Liver (tissue), 10 donors: ENCODE measurements at places on chromosomes 2 and 18.

DNA sequence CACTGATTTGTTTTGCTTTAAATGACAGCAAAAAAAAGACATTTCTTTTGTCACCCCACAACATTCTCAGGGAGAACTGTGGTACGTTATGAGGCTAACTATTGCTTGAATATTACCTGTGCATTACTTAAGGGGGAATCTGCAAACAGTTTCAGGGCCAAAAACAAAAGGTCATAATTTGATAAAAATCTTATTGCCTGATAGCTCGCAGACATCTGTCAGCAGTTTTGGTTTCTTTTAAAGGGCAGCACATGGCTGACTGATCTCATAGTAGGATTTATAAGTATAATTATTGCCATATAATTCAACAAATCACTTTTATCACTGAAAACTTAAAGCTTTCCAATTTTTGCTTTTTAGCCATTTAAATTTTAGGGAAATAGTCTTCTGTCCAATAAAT, 226.4 kb upstream of the VWC2L start:
- DNase-seq = no peak

GRCh38 chr2:54402350-54402749, 53.8 kb upstream of the SPTBN1 start:
- no peak for DNase-seq

GRCh38 chr2:222479859-222480258, 55.5 kb downstream of the SGPP2 start:
- DNase-seq = no peak

GRCh38 chr18:71878226-71878625, 665.9 kb downstream of the CBLN2 start:
- no peak for DNase-seq

DNA sequence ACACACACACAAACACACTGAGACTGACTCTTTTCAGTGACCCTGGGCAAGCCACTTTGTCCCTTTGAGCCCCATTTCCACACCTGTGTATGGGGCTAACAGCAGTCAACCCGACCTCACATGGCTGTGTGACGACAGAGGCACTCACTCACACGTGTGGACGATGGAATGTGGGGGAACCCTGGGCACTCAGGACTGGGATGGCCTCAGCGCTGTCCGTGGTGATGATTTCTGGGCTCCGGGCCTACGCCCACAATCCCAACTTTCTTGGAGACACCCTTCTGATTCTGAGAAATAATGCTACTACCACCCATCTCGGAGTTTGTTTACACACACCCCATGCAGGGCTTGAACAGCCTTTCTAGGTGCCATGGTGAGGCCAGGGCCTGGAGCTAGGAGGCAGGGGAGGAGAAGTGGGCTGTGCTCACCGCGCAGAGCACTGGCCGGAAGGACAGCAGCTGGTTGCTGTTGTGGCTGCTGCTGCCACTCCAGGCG, 1.5 kb downstream of the CRYBA2 start:
- no peak for DNase-seq

DNA sequence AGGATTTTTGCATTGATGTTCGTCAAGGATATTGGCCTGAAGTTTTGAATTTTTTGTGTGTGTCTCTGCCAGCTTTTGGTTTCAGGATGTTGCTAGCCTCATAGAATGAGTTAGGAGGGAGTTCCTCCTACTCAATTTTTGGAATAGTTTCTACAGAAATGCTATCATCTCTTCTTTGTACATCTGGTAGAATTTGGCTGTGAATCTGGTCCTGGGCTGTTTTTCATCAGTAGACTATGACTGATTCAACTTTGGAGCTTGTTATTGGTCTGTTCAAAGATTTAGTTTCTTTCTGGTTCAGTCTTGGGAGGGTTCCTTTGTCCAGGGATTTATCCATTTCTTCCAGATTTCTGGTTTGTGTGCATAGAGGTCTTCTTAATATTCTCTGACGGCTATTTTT, 166.7 kb downstream of the ST6GAL2 start:
- no peak for DNase-seq

GRCh38 chr2:24906466-24906865, 13.6 kb downstream of the ADCY3 start:
- DNase-seq = no peak

DNA sequence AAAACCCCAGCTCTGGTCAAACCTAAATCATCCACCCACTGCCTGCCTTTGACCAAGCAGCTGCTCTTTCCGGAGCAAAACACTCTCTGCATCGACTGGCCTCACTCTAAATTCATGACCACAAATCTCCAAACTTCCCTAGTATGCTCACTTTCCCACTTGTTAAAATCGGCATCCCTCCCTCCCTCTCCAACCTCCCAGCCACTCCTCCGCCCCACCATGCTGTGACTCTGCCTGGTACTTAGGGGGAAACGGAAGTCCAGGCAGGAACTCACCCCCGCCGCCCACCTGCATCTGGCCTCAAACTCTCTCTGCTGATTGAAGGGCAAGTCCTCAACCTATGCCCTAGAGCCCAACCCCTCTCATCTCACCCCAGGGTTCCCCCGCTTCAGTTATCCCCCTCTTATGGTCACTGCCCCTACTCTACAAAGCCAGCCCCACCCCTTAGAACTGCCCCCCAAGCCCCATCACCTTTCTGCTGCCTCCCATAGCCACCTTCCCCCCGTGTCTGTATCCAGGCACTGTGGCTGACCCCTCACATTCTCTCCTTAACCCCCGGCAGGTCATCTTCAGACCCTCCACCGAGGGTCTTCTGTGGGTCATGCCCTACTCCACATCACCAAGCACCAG, 3.8 kb upstream of the ADRA2B start:
- no peak for DNase-seq

DNA sequence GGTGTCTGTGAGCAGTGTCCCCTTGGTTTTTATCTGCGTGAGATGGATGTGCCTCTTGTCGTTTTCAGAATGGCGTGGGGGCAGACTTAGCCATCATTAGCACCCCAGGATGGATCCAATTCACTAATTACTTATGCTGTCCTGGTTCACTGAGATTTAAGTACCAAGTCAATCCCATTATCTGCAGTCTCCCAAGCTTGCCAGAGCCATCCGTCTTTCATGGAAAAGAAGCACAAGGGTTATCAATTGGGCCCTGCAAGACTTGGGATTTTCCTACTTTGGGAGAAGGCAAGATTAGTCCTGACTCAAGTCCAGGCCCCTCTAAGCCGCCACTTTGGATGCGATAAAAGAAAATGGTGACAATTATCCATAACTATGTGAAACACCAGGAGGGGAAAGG, 404.0 kb downstream of the TMEM182 start:
- DNase-seq = no peak

DNA sequence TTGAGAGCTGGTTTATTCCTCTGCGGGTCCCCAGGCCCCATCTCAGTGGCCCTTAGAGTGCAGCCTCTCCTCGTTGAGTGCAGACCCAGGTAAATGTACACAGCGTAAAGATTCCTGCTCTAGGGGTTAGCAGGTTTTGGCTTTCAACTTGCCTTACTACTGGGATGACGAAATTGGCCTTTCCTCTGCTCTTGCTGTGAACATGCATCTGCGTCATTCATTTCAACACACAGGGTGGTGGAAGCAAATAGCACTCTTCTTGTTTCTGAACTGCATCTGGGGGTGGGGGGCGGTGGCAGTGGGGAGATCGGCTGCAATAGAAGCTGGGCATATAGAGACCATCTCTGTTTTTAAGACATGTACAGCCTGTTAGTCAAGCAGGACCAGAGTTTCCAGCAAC, 16.5 kb upstream of the SLC16A14 start:
- no peak for DNase-seq

DNA sequence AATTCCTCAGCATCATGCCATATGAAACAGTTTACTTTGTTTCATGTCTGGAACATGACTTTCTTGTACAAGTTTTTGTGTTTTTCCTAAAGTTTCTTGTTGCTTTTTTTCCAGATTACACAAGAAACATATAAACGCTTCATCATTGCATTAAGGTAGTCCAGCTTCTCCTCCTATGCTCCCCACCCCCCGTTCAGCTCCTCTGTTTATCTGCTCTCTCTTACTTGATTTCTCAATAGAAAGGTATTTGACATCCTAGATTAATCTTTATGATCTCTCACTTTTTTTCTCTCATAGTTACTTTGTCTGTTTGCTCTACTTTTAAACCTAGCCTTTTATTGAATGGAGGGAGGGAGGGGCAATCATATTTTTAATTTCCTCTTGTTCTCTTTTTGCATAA, 25.4 kb downstream of the SLC40A1 start:
- DNase-seq = no peak

- DNase-seq = no peak
Measured at GRCh38 chr2:120853306-120854013, 117.8 kb downstream of the GLI2 start.

DNA sequence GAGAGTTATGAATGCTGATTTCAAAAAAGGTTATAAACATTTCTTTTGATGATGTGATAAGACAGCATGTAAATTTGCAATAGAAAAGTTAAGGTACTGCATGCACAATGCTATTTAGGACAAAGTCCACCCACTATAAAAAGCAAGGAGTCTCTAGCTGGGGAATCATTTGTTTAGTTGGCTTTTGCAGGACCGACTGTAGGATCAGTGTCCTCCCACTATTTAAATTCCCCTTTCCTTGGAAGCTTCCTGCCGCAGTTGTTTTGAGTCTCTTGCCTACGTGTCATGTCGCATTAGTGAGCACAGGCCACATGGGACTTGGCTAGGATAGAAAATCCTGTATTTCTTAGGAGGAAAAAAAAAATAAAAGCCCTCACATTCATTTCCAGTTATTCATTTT, 13.1 kb downstream of the QPCT start:
- no peak for DNase-seq

- no peak for DNase-seq
Measured at GRCh38 chr2:109419960-109420370, 193.8 kb downstream of the SEPTIN10 start.

- no peak for DNase-seq
Measured at GRCh38 chr2:182763311-182763912, 47.4 kb downstream of the DNAJC10 start.

GRCh38 chr2:84636080-84636971, 120.0 kb downstream of the DNAH6 start:
- no peak for DNase-seq

GRCh38 chr2:219887870-219888269, 260.4 kb downstream of the SLC4A3 start:
- DNase-seq = no peak

DNA sequence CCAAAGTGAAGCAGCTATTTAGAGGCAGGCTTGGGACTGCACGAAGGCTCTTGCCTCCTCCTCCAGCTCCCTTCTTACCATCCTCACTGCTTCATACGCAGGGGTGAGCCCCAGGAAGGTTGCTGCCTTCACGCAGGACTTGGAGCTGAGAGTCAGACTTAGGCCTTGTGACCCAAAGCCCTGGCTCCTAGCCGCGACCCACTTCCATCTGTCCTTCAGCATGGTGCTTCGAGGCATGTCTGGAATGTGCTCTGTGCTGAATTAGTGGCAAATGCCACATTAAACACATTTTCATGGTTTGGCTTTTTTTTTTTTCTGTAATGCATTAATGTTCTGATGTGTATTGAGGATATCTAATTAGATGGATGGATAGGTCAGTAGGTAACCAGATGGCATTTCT, 37.5 kb downstream of the ITGB1BP1 start:
- DNase-seq = no peak

DNA sequence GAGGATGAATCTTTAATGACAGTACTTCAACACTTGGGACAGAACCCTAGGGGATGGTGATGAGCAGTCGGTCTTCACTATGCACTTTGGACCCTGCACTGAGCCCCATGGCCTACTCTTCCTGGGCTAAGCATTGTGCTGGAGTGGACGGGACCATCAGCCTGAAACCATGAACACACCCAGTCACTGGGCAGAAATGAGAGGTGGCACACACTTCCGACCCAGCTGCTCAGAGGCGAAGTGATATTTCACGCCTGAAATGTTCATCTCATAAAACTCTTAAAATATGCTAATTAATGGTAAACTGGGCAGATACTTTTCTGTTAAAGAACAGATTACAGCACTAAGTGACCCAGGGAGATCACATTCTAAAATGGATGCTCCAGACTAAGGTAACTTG, 150.3 kb upstream of the NDUFV2 start:
- DNase-seq = no peak

GRCh38 chr18:75280427-75281280, 70.1 kb downstream of the TSHZ1 start:
- no peak for DNase-seq

GRCh38 chr2:229195346-229195947, 75.6 kb downstream of the PID1 start:
- DNase-seq = no peak

- no peak for DNase-seq
Measured at GRCh38 chr2:228433721-228434120, 252.2 kb upstream of the SPHKAP start.

DNA sequence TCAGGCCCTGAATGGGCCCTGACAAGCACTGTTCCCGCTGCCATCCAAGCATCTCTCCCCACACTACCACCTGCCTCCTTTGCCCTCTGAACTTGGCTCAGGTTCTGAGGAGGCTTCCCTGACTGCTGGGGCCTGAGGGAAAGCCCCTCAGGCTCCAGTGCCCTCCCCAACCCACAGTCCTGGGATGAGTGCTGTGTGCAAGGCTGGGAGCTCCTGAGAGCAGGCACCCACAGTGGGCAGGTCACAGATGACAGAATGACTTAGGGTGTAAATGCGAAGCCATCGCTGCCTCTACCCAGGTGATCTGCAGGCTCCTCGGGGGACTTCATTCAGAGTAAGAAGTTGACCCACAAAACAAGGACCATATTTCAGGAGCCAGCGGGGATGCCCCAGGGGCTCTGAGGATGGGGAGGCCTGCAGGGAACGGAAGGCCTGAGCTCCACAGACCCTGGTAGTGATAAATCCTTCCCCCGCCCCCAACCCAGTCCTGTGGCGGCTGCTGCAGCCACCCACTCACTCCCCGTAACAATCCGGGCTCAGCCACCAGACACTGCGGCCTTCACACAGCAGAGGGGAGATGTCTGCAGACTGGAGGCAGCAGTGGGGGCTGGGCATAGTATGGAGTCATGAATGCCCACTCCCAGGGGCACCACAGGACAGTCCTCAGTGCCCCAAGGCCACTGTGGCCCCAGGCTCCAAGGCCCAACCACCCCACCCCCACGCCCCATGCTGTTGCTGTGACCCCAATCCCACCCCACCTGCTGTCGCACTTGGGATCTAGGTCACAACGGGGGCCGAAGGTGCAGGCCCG, 8.9 kb downstream of the BIN1 start:
- no peak for DNase-seq

GRCh38 chr2:138779406-138779780, 797 bp downstream of the NXPH2 start:
- DNase-seq = no peak

DNA sequence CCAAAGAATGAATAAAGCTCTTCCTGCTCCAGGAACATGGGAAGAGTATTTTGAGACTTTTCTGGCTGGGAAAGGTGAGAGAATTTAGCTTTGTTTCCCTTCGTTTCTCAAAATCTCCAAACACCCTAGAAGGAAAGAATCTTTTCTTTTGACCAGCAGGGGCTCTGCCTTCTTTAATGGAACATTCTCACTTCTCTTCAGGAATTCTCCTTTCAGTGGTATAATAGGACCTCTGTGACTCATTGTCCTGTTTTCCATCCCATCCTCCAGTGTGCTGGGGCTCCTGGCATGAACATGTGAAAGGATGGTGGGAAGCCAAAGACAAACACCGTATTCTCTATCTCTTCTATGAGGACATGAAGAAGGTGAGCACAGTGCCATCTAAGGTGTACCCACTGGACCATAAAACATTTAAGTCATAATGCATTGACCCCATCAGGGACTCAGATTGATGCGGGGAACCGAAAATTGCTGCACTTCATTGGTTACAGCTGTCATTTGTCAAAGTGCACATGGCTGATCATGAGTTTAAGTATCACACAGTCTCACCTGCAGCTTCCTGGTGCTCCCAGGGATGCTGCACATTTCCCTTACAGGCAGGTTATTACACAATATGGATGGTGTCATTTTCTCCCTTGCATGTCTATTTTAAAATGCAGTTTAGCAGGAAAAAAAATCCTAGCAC, 5.5 kb downstream of the SULT1C4 start:
- no peak for DNase-seq

- DNase-seq = no peak
Measured at GRCh38 chr2:164967781-164968228, 12.5 kb upstream of the SLC38A11 start.
